ENCODE measurements at places on chromosomes 1 and 21.

DNA sequence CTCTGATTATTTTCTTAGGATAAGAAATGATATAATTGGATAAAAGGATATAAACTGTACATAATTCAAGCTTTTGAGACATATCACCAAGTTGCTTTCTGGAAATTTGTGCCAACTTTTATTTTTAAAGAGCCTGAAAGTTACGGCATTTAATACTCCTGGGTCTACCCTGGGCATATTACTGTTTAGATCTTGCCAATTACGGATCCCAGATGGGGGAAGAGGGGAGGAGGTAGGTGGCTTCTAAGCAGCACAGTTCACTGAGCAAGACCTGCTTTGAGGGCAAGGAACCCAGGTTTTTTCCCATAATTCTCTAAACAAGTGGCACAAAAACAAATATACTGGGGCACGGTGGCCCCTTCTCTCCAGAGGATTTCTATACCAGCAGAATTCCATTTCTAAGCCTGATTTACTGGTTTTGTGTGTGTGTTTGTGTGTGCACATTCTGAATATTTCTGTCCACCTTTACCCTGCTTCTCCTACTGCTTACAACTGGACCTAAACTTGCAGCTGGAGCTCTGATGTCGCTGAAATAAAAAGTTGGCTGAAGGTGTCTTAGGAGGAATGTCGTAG lies 76.7 kb downstream of the LAMC2 start:
- DNase-seq, result no peak

- no peak for DNase-seq
Measured at GRCh38 chr21:41029571-41029970, 138.4 kb upstream of the BACE2 start.

- DNase-seq, result no peak
Measured at GRCh38 chr1:185045814-185046492, 595 bp downstream of the RNF2 start.

GRCh38 chr21:25568246-25568645 lies 39.0 kb downstream of the MRPL39 start:
- DNase-seq, result no peak

DNA sequence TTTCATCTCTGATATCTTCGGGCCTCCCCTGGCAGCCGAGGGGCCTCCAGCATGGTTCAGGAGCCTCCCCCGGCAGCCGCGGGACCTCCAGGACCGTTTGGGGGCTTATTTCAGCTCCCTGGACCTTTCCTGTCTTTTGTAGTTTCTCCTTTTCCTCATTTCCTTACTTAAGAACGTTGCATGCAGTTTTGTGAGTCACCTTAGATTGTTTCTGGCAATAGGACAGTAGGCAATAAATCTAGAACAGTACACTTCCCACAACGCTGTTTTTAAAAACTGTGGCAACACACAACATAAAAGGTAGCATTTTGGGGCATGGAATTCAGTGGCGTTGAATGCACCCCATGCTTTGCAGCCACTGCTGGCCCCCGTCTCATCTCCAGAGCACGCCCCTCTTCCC lies 24.4 kb downstream of the FAAP20 start:
- DNase-seq, result no peak

DNA sequence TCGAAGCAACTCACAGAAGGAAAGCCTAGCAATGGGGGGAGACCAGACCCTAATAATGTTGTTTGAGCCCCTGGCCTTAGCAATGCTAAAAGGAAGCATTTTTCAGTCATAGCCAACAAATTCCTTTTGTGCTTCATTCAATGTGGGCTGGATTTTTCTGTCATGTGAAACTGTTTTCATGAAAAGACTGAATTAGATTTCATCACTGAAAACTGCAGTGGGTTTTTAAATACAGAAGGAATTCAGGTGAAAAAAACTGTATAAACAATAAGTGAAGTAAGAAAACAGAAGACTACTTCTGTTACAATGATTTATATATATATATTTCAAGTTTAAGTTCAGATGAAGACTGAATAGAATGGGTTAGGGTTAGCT lies 204.8 kb downstream of the SMYD3 start:
- DNase-seq, result no peak

- no peak for DNase-seq
Measured at GRCh38 chr1:3746830-3747521, 5.3 kb upstream of the CCDC27 start.

GRCh38 chr1:211487672-211488208 lies 4.2 kb downstream of the RD3 start:
- DNase-seq, result no peak

GRCh38 chr1:242535986-242536385 lies 11.5 kb upstream of the PLD5 start:
- no peak for DNase-seq

GRCh38 chr1:224432146-224432545 lies 2.5 kb downstream of the WDR26 start:
- no peak for DNase-seq

- no peak for DNase-seq
Measured at GRCh38 chr1:101236516-101237228, at the start of gene S1PR1. Gene S1PR1, plus strand, starts transcription at chr1:101237019. Its CDS starts 1,966 bp downstream, at chr1:101238985.

DNA sequence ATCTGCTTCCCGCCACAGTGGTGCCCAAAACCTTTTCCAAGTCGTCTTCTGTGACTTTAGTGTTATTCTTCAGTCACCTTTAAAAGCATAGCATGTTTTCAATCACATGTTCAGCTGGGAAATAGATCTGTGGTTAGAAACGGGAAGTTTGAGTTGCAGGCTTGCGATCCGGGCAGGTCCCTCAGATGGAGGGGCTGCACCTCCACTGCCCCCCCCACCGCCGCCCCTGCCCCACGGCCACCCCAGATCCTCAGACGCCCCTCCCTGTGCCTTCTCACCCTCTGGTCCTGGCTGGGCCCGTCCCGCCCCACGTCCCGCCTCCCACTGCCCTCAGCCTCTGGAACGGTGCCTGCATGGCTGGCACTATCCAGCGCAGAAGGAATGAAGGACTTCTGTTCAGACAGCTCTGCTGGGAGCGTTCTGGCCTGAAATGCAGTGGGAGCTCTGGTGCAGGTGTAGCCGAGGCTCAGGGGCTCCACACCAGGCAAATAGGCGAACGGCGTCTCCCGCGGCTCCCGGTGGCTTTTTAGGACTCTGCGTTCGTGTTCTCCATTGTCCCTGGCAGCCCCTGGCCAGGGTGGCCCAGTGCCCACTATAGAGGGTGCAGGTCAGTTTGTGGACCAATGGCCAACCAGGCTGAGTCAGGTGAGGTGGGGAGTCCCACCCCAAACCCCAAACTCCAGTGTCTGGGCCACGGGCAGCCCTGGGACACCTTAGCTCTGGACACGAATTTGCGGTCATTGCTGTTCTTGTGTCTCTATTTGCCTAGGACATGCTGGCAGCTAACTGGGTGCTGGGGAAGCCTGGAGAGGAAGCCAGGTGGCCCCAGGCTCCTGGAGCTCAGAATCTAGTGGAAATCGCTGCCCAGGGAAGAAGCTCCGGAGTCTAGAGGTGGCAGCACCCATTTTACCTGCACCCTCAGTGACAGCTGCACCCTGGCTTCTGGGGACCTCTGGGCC lies 67.1 kb downstream of the FAAP20 start:
- DNase-seq, result no peak

DNA sequence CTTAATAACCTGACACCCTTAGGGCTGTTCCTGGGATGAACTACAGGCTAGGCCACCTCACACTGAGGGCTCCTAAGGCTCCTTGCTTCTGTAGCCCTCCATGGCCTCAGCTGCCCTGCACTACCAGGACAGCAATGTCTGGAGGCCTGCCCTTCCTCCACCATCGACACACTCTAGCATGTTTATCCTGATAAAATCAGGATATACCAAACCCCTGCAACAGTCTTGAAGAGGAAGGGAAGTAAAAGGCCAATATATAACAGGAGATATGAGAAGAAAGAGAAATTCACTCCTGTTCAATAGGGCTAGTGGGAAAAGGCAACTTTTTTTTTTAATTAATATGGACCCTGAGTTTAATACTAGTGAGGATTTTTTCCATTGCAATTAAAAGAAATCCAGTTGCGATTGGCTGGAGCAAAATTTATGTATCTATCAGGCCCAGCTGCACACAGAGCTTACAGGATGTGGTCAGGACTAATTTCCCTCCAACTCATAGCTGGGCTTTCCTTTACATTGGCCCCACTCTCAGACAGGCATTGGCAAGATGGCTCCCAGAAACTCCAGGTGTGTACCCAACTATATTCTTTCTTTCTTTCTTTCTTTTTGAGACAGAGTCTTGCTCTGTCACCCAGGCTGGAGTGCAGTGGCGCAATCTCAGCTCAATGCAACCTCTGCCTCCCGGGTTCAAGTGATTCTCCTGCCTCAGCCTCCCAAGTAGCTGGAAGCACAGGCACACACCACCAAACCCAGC lies 13.5 kb upstream of the ATP2B4 start:
- no peak for DNase-seq

GRCh38 chr1:89996450-89997110 lies 1.7 kb downstream of the ZNF326 start:
- DNase-seq, result no peak

- no peak for DNase-seq
Measured at GRCh38 chr1:118958937-118959631, 29.1 kb downstream of the TBX15 start.

- no peak for DNase-seq
Measured at GRCh38 chr1:50373532-50373931, 49.7 kb downstream of the DMRTA2 start.

GRCh38 chr1:231036416-231036815 lies 3.6 kb downstream of the FAM89A start:
- DNase-seq, result no peak

- no peak for DNase-seq
Measured at GRCh38 chr1:206947255-206947654, 989 bp upstream of the PIGR start.

GRCh38 chr1:235566084-235566483 lies 61.8 kb upstream of the B3GALNT2 start:
- no peak for DNase-seq

- no peak for DNase-seq
Measured at GRCh38 chr1:206524739-206525364, 17.5 kb downstream of the RASSF5 start.

- DNase-seq, result no peak
Measured at GRCh38 chr1:216788671-216789070, 65.4 kb upstream of the ESRRG start.

- DNase-seq, result no peak
Measured at GRCh38 chr1:108947871-108948525, 15.3 kb downstream of the CLCC1 start.
